ENCODE measurements at places on chromosomes 3 and 15.

- DNase-seq, result no peak
Observed at GRCh38 chr3:32105291-32106131, 909 bp upstream of the GPD1L start.

DNA sequence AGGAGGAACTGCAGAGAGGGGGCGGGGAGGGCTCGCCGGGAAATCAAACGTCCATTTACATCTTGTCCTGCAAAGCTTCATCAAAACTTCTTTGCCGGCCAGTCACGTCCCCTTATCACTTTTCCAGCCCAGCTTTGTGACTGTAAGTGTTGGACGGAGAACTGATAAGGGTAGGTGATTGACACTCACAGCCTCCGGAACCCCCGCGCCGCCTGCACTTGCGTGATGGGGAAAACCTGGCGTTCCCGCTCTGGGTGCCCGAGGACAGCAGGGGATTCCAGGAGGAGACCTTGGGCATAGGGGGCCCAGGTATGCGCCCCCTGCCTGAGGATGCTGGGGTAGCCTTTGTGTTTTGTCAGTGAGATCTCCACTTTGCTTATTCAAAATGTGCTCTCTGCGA, 72.8 kb upstream of the ANKRD34C start:
- DNase-seq, result no peak

DNA sequence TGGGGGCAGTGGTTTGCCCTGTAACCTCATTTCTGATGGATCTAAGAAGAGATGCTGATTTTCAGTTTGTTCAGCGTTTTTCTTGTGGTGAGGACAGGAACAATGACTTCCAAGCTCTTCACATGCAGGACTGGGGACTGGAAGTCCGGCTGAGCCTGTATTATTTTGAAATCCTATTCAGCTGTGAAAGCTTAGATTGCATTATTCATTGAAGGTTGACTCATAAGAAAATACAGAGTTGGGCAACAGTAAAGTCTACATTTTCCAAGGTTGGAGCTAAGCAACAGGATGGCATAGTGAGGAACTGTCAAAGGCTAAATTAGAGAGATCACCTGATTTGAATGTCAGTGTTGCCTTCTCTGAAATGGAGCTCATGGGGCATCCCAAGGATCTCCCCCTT, 230.9 kb upstream of the FEZF2 start:
- DNase-seq, result no peak

DNA sequence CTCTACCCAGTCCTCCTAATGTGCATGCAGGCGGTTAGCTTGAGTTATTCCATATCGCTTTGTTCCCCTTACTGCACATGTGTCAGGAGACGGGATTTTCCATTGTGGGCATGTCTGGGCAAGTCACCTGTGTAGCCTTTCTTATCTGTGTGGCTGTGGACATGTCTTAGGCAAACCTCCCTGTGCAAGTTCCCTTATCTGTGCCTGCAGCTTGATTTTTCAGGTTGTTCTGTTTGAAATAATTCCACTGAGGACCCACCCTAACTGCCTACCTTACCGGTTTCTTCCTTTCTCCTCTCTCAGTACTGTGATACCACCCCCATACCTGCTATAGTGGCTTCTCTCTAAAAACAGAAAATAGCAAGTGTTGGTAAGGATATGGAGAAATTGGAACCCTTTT, 113.6 kb downstream of the NEO1 start:
- no peak for DNase-seq

DNA sequence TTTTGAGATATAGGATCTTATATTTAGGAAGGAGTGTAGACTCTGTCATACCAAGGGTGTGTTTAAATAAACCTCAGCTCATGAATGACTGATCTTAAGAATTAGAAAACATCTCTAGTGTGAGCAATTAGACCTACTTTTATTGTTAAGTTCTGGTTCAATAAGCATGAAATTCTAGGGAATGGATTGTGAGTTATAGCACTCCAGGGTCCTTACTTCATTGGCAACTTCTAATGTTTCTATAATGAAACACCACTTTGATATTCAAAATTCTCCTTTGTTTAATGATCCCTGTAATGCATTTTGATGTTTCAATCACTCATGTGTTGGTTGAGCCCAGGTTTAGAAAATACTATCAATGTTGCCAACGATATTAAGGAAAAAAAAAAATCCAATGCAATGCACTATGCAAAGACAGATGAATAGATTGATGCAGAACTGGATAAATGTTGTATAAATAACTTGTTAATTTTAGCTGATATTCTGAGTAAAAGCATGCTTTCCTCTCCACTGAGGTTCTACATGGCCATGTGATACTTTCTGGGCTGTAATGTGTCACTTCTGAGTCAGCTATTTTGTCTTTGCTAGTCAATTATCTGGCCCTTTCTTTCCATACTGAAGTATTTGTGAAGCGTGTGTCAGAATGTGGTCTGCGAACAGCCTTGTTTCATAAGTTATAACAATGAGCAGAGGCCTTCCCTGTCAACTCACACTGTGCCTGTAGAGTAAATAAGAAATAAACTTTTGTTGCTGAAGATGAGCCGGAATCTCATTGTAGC, 1035.9 kb downstream of the PLOD2 start:
- no peak for DNase-seq

GRCh38 chr15:50075319-50075718, 43.7 kb downstream of the ATP8B4 start:
- no peak for DNase-seq

- DNase-seq, result no peak
Observed at GRCh38 chr15:69539345-69539744, 86.7 kb downstream of the RPLP1 start.

DNA sequence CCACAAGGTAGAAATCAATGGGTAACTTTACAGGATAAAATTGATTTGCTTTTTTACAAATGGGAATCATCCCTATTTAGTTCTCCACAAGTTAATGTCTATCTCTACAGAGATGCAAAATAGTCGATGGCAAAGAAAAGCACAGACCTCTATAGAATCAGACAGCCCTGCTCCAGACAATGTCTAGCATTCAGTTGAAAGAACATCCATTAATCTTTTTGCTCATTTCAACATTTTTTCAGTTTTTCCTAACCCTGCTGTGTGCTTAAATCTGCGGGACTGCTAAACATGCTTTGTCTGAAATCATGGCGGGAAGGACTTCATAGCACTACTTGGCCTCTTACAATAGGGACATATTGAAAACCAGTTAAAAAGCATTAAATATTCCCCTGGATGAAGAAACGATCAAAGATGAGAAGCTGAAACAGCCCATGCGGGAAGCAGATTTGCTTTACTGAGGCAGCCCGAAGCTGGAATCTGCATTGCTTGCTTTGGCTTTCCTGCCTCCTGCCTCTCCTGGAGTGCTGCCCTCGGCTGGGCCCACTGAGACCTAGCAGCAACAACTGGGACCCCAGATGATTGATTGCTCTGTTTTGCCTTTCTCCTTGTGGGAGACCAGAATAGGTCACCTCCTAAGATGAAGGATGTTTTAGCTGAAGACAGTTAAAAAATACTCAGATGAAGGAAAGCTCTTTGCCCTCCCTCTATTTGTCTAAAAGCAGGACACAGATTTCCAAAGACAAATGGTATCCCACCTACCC, 38.5 kb upstream of the RASGRP1 start:
- no peak for DNase-seq

- no peak for DNase-seq
Observed at GRCh38 chr3:113741086-113741485, 5.0 kb downstream of the NAA50 start.

All from stimulated activated CD8-positive, alpha-beta memory T cell treated with anti-CD3 and anti-CD28 coated beads, Interleukin-7, amount 100 ng/mL, for 24 hours (primary cell).